ENCODE measurements at places on chromosomes 3 and 15. TPM values are rescaled to one million over a fixed set of nuclear protein-coding genes. Genes with fewer than 3 reads are reported as not detected.

PLSCR1 gene
- 229 TPM for total RNA-seq

STRIT1 gene
- not detected for total RNA-seq

POMGNT2 gene
- total RNA-seq, result 4.8 TPM

SAXO2 gene
- 0.49 TPM for total RNA-seq

ADPRH gene
- total RNA-seq, result 3.9 TPM

CCDC66 gene
- total RNA-seq, result 37.0 TPM

C3orf85 gene
- total RNA-seq, result not detected

PLCH1 gene
- 0.88 TPM for total RNA-seq

FBXW12 gene
- not detected for total RNA-seq

SERPINI2 gene
- total RNA-seq, result not detected

RBM5 gene
- 214 TPM for total RNA-seq

GOLGA6B gene
- total RNA-seq, result not detected

COL8A1 gene
- total RNA-seq, result 0.10 TPM

ITGA11 gene
- 0.90 TPM for total RNA-seq

CHRM5 gene
- total RNA-seq, result not detected

POC1A gene
- total RNA-seq, result 16.8 TPM

ETFA gene
- 97.8 TPM for total RNA-seq

ZNF80 gene
- total RNA-seq, result 0.39 TPM

P2RY1 gene
- 0.34 TPM for total RNA-seq

CYP1A2 gene
- not detected for total RNA-seq

PARP15 gene
- total RNA-seq, result 43.5 TPM

MUC20 gene
- 7.0 TPM for total RNA-seq

DLL4 gene
- total RNA-seq, result not detected

Measured in T-helper 1 cell treated with Interleukin-12 subunit alpha and Interleukin-12 subunit beta and Interleukin-4 antibody, amounts not matched to agents 30 ng/mL and 1 ng/mL, for 36 hours (primary cell).